Right hindlimb (tissue), 1 donor: ENCODE measurements at places on chromosomes 4 and X.
A peak's percentile ranks its signal among the peaks of the same experiment; 100 is the strongest.

GRCh38 chr4:100651499-100652175 lies 133.8 kb upstream of the EMCN start:
- DNase-seq: no peak

DNA sequence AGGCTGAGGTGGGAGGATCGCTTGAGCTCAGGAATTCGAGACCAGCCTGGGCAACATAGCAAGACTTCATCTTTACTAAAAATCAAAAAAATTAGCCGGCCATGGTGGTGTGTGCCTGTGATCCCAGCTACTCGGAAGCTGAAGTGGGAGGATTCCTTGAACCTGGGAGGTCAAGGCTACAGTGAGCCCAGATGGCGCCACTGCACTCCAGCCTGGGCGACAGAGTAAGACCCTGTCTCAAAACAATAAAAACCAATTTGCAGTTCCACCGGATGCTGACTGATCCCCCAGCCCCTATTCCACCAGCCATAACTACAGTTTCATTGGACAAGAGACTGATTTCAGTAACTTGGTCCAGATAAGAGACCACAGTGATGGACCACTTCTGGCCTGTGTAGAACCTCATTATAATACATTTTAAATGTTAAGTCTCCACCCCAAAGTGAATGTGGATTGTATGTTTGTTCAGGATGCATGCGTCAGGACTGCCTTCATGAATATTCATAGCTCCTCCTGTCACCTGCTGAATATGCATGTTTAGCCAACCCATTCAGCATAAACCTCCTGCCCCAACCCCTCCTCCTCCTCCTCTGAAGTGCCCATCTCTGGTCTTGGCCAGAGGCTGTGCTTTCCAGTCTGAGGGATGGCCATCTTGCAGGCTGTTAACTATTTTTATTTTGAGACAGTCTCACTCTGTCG lies 2.3 kb upstream of the SLBP start:
- no peak for DNase-seq

GRCh38 chr4:86522349-86522748 lies 71.8 kb upstream of the PTPN13 start:
- DNase-seq: no peak

- DNase-seq: no peak
These were observed 41.0 kb upstream of the PITX2 start for GRCh38 chr4:110663738-110664444.

DNA sequence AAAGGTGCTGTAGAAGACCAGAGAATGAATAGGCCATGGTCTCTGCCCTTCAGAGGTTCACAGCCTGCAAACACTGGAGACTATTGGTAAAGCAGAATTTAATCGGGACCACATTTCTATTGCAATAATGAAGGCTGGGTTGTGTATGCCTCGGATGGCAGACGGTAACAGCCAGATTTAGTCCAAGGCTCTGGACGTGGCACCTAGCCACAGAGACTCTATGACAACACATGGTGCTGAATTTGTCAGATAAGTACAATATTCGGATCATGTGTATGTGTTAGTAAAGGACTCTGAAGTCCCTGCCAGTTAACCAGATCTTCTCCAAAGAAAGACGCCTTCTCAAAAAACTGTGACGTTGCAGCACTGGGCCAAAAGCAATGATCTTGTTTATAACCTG lies 129.0 kb downstream of the DCTD start:
- DNase-seq: no peak

DNA sequence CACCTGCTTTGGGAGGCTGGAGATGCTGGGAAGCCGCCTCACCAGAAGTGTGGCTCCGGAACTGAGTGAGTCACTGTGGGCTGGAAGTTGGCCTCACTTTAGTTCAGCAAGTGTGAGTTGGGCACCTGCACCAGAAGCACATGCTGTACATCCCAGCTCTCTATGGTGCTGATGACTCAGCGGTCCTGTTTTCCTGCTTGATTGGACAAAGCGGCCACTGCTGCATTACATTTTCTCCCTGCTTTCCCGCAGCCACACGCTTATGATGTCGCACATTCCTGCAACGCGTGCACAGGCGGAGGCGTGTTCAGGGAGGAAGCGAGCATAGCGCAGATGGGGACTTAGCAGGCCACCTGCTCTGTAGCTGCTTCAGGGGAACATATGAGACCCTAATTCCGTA lies 26.7 kb upstream of the CLDN34 start:
- peak; percentile 23 for DNase-seq

DNA sequence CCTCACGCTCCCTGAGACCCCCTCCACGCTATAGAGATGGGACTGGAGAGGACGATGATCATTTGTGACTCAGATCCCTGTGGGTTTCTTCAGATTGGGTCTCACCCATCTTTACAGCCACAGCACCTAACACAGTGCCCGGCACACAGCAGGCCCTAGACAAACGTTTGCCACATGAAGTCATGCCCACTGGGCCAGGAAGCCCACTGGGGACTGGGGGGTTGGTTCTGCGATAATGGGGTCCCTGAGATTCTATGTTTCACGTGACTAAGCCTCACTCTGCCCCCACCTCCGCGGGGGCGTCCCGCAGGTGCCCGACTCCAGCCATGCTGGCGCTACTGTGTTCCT lies 3.8 kb downstream of the SOD3 start:
- no peak for DNase-seq

- DNase-seq: no peak
These were observed 5.9 kb downstream of the UGDH start for GRCh38 chr4:39521253-39521919.

GRCh38 chrX:9957743-9958142 lies 9.4 kb upstream of the CLDN34 start:
- no peak for DNase-seq

GRCh38 chr4:47010347-47010911 lies 17.0 kb upstream of the GABRA4 start:
- no peak for DNase-seq

- no peak for DNase-seq
These were observed 279.2 kb upstream of the NOCT start for GRCh38 chr4:138736362-138736761.

DNA sequence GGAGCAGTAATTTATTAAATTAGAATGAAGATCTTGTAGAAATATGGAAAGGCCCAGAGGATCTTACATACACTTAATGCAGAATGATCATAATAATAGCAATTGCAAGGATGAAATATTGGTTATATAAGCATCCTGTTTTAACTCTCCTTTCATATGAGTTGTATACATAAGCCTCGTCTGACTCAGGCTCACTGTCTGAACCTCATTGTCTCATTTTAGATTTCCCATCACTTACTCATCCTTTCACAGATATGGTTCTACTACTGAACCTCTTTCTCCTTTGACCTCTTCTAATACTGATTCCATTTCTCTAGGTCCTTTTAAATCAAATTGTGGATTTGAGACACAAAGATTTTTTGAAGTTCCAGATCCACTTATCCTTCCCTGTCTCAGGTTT lies 277.3 kb upstream of the TRPC5 start:
- no peak for DNase-seq

GRCh38 chr4:106291678-106292077 lies 24.3 kb downstream of the TBCK start:
- DNase-seq: no peak

DNA sequence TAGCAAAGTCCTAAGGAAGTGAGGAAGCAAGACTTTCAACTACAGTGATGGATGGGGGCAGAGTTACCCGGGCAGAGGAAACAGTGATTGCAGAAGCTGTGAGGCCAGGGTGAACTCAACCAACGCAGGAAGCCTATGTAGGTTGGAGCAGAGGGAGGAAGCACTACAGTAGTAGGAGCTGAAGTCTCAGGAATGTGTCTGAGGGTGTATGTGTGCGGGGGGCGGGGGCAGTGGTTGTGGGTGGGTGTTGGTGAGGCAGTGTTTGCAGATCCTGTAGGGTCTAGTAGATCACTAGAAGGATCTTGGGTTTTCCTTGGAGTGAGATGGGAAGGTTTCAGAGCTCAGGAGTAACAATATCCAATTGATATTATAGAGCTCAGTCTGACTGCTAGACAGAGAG lies 9.9 kb upstream of the MID1 start:
- no peak for DNase-seq

GRCh38 chr4:88809576-88810219 lies 112.1 kb upstream of the NAP1L5 start:
- DNase-seq: peak; percentile 43

DNA sequence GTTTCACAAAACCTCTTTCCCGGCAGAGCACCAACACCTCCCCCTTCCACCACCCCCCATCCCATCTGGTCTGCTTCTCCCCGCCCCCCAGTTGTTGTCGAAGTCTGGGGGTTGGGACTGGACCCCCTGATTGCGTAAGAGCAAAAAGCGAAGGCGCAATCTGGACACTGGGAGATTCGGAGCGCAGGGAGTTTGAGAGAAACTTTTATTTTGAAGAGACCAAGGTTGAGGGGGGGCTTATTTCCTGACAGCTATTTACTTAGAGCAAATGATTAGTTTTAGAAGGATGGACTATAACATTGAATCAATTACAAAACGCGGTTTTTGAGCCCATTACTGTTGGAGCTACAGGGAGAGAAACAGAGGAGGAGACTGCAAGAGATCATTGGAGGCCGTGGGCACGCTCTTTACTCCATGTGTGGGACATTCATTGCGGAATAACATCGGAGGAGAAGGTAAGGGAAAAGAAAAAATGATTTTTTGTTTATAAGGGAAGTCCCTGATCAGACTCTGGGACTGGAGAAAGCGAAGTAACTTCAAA lies at the start of gene PDGFRA:
PDGFRA (plus strand) TSS at position 333 of the 541 bp plus-strand sequence. CDS start 29,476 bp downstream, outside the sequence.
- DNase-seq: peak; percentile 94

GRCh38 chrX:15829217-15829616 lies 25.4 kb downstream of the AP1S2 start:
- no peak for DNase-seq

DNA sequence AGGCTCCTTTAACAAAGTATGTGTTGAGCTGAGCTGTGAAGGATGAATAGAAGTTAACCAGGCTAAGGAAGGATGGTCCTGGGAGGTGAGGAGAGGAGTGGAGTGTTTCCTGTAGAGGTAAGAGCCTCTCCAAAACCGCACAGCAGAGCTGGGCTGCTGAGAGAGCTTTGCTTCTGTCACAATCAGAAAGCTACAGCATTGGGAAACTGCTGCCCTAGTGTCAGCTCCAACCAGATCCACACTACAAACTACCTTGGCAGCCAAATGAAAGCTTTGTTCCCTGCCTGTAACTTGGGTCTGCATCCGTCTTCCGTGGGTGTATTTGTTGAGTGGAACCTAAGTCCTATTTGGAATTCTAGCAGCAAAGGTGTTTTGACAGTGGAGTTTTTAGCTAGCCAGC lies 91.8 kb downstream of the REPS2 start:
- no peak for DNase-seq

GRCh38 chrX:83535417-83536196 lies 27.5 kb downstream of the POU3F4 start:
- DNase-seq: no peak

- no peak for DNase-seq
These were observed 26.3 kb downstream of the CXCL2 start for GRCh38 chr4:74072739-74073138.

DNA sequence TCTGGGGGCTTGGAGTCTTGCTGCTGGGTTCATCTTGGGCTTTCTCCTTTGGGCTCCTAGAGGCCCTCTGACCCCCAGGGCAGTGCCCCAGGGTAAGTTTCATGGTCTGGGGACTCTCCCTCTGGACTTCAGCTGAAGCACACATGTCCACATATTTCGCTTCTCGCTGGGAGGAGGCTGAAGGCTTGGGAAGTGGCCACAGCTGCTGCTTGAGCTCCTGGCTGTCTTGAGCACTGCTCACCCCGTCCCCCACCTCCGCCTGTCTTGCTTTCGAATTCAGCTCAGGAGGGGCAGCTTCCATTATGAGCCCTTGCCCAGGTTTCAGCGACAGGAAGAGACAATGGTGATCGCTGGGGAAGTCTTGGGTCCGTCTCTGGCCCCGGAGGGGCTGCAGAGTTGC lies 3.7 kb downstream of the C4orf54 start:
- DNase-seq: no peak

- DNase-seq: no peak
These were observed 344.7 kb downstream of the GALNTL6 start for GRCh38 chr4:172157946-172158345.

- peak; percentile 38 for DNase-seq
These were observed 21.8 kb upstream of the BBS12 start for GRCh38 chr4:122710434-122711308.

- no peak for DNase-seq
These were observed 802.5 kb upstream of the AGA start for GRCh38 chr4:178244785-178245184.

GRCh38 chr4:30413915-30414314 lies 306.3 kb upstream of the PCDH7 start:
- DNase-seq: no peak

GRCh38 chrX:96182366-96182765 lies 502.3 kb upstream of the DIAPH2 start:
- DNase-seq: peak; percentile 22

- no peak for DNase-seq
These were observed 328.4 kb upstream of the INTU start for GRCh38 chr4:127304356-127304755.

DNA sequence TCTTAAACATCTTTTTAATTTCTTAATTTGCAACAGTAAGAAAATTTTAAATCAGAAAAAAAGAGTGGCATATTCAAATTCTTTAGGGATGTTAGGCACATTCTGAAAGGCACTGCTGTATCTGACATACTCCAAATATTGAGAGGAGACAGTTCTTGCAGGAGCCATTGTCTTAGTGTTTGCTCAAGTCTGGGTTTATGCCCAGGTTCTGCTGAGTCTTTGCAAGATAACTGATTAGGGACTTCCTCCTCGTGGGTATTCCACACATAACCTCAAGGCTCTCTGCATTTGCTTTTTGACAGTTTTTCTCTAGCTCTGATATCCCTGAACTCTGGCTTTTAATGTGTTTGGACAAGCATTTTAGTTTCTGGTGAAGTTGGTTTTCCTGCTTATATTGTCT lies 52.6 kb downstream of the RPS3A start:
- DNase-seq: no peak

DNA sequence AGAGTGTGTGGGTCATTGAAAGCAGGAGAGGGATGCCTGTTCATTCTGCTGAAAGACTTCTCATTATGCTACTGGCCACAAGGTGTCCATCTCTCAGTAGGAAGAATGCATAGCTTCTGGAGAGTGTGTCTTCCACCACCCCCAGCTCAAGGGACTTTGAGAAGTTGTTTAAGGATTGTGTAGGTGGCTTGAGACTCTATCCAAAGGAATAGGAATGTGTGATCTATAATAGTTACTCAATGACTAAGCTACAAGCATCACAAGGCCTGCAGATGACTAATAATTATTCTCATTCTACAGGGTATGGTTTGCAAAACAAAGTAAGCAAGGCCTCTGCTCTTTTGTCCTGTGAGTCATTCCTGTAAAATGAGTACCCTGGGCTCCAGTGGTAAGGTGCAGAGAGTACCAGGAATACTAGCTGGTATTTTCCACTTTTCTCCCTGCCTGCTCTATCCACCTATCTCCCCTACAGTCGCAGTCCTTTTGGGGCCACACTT lies 279.8 kb upstream of the BOD1L1 start:
- DNase-seq: no peak

DNA sequence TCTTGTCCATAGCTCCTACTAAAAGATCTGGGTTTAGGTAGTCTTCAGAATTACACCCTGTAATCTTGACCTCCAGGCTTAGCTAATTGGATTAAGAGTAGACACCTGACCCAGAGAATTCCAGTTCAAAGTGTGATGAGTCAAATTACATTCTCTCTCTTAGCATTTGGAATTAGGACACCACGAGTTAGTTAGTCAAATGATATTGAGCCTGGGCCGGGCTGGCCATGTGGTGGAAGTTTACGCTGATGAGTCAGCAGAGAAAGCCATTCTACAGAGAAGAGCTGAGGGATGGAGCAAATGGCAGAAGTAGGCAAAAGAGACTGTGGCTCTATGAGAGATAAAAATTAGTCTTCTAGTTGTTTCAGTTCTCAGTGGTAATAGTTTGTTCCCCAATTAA lies 31.1 kb downstream of the CEP44 start:
- no peak for DNase-seq
